ENCODE measurements at places on chromosomes 13 and 19.

GRCh38 chr19:13556552-13556951 lies 50.3 kb upstream of the CACNA1A start:
- no peak for DNase-seq

GRCh38 chr19:53881482-53882390 lies at the start of gene PRKCG:
TSS of gene PRKCG (plus strand) at chr19:53882197. CDS start at chr19:53882495, 298 bp downstream.
- DNase-seq = no peak

DNA sequence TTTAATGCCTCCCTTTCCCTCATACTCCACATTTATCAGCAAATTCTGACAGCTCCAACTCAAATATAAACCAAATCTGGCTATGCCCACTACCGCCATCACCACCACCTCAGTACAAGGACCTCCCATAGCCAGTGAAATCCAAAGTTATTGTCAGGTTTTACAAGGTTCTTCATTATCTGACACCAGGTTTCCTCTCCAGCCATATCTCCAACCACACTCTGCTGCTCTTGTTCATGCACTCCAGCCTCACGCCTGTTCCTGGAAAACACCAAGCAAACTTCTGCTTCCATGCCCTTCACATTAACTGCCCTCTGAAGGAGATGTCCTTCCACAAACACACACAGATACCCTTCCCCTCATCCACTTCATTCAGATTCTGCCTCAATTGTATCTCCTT lies 102.2 kb upstream of the MIR17HG start:
- no peak for DNase-seq

GRCh38 chr19:32671883-32672593 lies 2.9 kb downstream of the ANKRD27 start:
- DNase-seq = no peak

DNA sequence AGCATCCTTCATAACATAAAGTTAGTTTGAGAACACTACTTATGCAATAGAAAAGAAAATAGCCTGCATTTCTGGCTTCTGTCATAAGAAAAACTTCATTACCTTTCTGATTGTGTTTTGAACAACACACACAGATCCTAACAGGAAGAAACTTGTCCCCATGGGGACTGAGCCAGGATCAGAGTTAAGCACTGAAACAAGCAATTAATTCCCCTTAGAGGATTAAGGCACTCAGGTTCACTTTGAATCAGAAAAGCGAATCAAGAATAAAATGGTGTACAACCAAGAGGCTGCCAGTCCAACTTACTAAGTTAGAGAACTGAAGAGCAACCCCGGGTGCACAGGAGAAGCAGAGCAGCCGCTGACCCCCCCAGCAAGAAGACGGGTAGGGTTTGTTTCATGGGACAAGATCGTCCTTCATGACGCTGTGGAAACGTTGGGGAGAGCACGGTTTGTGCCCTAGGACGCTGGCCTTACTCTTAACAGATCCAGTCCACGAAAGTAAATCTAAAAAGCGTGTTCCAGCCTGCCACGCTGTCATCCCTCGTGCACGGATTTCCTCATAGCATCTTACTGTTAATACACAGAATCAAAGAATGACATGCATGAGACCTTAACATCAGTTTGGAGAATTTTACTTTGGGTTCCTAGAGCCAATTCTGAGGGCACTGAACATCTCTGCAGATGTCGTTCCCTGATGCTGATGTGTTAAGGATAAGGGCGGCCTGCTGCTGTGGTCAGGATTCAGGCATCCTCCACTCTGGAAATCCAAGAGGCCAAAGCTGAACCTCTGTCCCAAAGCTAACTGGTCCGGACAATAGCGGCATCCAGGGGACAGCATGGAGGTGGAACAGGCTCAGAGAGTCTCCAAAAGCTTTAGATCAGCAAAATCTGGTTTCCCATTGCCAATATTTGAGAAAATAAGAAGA lies 46.4 kb downstream of the GGACT start:
- DNase-seq = no peak

GRCh38 chr19:7931221-7932061 lies 5.5 kb upstream of the CTXN1 start:
- no peak for DNase-seq

- DNase-seq = no peak
These were observed 1.2 kb upstream of the KCNA7 start for GRCh38 chr19:49073514-49074378.

DNA sequence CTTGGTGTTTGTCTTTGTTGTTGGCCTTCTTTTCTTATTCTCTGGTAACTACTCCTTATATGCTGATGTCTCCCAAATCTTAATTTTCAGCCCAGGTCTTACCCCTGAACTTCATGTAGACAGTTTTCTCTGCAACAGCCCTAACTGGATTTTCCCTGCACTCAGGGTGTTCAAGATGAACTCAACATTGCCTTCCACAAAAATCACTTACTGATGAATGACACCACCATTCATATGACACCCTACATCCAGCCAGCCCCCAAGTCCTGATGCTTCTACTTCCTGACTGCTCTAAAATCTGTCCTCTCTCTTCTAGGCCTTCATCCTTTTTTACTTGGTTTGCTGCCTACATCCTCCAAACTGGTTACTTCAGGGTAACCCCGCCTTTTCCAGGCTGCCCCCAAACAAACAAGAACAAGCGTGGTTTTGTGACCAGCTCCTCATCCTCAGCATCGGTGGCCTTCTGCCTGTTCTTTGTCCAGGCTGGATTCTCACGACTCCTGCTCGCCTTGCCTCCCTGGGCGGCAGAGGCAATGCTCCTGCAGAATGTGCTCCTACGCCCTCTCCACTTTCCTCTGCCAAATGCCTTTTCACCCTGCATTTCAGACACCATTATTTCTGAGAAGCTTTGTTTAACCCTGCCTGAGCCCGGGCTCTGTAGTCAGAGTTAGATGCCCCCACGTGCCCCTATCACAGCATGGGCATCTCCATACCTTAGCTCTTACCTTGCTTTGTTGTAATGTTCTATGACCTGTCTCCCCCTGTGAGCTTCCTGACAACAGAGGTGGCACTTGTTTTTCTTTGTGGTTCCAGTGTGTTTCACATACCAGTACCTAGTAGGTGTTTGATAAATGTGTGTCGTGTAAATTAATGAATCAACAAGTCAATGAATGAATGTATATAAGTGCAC lies 61.8 kb downstream of the WDFY2 start:
- DNase-seq = no peak

DNA sequence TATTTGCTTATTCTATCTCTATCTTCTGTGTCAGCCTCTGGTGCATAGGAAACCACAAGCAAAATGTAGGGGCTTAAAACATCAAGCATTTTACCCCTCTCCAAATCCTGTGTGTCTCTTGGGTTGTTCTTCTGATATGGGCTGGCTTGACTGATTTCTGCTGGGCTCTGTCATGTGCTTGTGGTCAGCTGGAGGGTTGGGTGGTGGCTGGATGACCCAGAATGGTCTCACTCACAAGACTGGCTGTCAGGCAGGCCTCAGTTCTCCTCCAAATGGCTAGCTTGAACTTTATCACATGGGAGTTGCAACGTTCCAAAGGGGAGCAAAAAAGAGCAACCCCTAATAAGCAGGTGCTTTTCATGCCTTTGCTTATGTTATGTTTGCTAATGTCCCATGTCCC lies 9.6 kb upstream of the LYPD5 start:
- DNase-seq = no peak

DNA sequence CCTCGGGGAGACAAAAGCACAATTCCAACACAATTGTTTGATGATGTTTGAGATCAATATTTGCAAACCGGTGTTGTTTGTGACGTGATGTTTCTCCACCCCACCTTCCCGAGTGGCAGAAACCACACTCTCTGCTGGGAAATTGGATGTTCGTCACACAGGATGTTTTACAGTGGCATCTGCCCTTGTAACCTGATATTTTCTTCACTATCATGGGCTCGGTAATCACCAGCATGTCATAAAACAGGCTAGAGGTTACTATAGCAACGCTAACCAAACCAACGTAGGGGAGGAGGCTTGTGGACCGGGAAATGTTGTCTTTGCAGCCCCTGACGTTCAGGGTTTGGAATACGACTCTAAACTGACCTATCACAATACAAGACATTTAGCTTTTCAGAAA lies 454.5 kb downstream of the IRS2 start:
- no peak for DNase-seq

- DNase-seq = no peak
These were observed 778.3 kb upstream of the PCDH20 start for GRCh38 chr13:62193919-62194318.

DNA sequence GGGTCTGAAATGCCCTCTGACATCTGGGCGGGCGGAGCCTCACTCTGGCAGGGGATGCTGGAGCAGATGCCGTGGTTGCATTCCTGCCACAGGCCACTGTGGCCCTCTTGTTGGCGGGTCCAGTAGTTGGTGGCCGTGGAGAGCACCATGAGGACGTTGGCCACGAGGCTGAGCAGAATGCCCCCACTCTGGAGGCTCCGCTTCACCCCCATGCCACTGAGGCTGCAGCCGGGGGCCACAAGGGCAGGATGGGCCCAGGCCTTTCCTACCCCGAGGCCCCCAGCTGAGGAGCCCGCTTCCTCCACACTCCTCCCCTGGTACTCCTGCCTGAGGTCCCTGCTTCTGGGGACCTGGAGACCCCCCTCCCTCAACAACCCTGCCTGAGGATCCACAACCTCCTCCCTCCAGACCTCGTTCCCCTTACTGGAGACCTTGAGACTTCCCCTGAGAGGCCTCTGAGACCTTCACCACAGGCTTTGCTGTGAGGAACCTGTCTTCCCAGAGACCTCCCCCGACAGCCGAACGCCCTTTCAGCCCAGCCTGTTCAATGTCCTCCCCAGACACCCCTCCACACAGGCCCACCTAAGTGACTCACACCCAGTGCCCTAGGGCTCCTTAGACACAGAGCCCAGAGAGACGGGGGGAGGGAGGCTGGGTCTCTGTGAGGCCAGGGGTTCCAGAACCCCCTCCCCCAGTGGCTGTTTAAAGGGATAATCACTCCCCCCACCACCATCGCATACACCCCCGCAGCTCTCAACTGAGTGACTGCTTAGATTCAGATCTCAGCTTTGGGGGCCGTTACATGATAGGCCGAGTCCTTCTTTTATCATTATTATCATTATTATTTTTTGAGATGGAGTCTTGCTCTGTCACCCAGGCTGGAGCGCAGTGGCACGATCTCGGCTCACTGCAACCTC lies at the start of gene CLDND2:
Gene CLDND2 (minus strand): TSS at position 638 of the 917 bp plus-strand sequence. CDS start 426 bp downstream, at position 212.
- DNase-seq = no peak

GRCh38 chr19:16421982-16422381 lies 49.8 kb downstream of the EPS15L1 start:
- DNase-seq = no peak

- DNase-seq = no peak
These were observed 401.1 kb upstream of the SPRY2 start for GRCh38 chr13:80742033-80742432.

GRCh38 chr19:3075605-3076431 lies 13.5 kb upstream of the TLE5 start:
- peak; percentile 29 for DNase-seq

GRCh38 chr19:57083711-57084110 lies 36.1 kb upstream of the USP29 start:
- DNase-seq = no peak

- DNase-seq = peak; percentile 30
These were observed 22.6 kb downstream of the KLHL26 start for GRCh38 chr19:18659281-18660050.

GRCh38 chr13:85543144-85543543 lies 256.1 kb downstream of the SLITRK6 start:
- no peak for DNase-seq

- no peak for DNase-seq
These were observed 77.4 kb downstream of the SLC15A1 start for GRCh38 chr13:98675066-98675465.

Data from midbrain (tissue), 1 donor.